ENCODE measurements at places on chromosomes 2 and 18.

- no peak for DNase-seq
Measured at GRCh38 chr2:193837111-193837738, 1642.5 kb upstream of the TMEFF2 start.

- DNase-seq: no peak
Measured at GRCh38 chr2:148968776-148969319, 69.7 kb upstream of the LYPD6B start.

GRCh38 chr2:222038067-222038802, 260.6 kb downstream of the PAX3 start:
- no peak for DNase-seq

DNA sequence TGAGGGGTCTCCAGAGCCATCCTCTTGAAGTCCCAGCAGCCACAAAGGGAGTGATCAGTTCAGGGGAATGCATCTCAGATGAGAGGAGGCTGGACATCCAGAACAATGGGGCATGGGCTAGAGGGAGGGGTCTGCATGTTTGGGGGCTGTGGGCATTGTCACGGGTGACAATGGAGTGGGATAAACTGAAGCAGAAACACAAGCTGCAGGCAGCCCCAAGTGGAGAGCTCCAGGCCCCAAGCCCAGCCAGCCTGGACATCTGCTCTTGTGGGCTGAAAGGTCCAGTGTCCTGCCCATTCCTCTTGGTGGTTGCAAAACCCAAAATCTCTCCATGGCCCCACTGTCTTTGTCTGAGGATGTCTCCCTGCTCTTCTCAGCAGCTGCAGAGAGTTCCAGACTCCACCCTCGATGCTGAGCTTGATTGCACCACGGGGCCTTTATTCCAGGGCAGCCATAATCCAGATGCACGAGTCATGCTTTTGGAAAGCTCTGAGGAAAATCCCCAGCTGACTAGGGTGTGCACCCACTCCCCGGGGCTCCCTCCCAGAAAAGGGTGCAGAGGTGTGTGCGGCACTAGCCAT, 149.4 kb downstream of the TNS1 start:
- DNase-seq: no peak

GRCh38 chr2:45836740-45837139, 185.3 kb downstream of the PRKCE start:
- DNase-seq: no peak

- DNase-seq: no peak
Measured at GRCh38 chr18:13283746-13284145, 65.2 kb downstream of the LDLRAD4 start.

GRCh38 chr2:113089916-113090315, 22.1 kb downstream of the IL1F10 start:
- no peak for DNase-seq

- no peak for DNase-seq
Measured at GRCh38 chr2:189302274-189302948, 122.8 kb upstream of the COL5A2 start.

GRCh38 chr18:35227254-35227653, 13.6 kb upstream of the ZNF397 start:
- no peak for DNase-seq

- peak; percentile 47 for DNase-seq
Measured at GRCh38 chr18:21391074-21391673, 149.1 kb downstream of the GREB1L start.

- no peak for DNase-seq
Measured at GRCh38 chr2:143841935-143842334, 678.0 kb downstream of the ZEB2 start.

DNA sequence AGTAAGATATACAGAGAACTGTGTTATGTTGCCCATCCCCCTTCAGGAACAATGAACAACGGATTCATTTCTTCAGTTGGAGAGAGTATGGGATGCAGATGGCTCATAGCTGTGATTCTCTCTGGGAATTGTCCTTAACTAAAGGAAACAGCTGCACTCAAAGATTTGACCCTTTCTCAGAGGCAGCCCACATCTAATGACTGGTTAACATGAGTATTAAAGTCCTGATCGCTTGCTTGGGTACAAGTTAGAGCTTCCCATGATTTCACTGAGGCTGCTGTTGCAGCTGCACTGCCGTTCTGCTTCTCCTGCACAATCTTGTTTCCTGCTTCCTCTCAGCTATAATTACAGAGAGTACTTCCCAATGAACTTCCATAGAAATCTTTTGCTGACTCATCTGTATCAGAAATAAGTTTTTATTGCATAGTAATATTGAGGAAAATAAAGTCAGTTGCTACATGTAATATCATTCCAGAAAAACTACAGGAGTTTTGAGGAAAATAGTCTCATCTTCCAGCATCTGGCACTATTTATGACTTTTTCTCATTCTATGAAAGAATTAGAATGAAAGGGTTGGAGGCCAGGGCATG, 12.8 kb upstream of the SCN9A start:
- no peak for DNase-seq

- no peak for DNase-seq
Measured at GRCh38 chr2:122516775-122517174, 761.3 kb downstream of the TSN start.

- DNase-seq: no peak
Measured at GRCh38 chr18:72181241-72181764, 362.8 kb downstream of the CBLN2 start.

DNA sequence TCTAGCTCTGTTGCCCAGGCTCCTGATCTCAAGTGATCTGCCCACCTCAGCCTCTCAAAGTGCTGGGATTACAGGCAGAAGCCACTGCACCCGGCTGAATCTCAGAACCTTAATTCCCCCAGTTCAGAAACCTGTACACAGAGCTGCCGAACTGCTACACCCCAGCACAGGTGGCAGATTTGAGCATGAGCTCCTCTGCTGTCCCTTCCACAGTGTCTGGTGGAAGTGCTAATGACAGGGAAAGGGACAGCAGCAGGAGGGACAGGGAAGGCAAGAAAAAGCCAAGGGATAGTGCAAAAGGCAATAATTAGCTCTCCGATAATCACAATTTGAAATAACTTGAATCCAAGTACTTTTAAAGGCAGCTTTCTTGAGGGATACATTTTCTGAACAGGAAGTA, 211.4 kb upstream of the ZNF521 start:
- no peak for DNase-seq

DNA sequence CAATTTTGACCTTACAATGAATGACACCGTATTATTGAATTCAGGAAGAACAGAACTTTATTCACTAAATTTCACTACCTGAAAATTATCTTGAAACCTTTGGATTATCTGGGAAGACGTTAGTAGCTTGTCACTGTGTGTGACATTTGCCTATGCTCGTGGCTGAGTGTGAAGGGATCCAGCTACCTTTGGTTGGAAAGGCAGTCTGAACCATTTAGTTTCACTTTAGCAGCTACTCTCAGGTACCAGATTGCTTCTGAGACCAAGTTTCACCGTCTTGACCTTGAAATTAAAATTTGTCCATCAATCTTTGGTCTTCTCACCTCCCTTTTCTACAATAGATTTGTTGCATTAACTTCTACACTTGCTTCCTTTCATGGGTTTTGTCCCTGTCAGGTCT, 637.5 kb downstream of the MBD2 start:
- DNase-seq: no peak

DNA sequence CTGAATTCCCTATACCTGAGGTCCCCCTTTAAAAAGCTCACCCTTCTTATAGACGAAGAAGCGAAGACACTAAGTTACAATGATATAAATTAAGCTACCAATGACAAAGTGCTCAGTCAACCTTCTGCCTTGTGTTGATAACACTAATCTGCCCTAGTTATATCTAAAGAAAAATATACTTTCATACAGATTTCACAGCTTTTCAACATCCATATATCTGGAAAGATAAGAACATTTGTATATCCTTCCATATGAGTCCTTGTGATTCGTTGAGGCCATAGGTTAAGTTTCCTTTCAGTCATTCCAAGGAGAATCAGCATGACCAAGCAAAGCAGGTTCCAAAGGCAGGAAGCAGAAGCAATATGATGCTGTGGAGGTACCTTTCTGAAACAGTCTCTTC, 46.8 kb downstream of the XRCC5 start:
- no peak for DNase-seq

Data from DMS153 (cell line).